ENCODE measurements at places on chromosomes 5 and 9.

GRCh38 chr9:92963831-92964606, 16.7 kb downstream of the FGD3 start:
- DNase-seq = no peak

DNA sequence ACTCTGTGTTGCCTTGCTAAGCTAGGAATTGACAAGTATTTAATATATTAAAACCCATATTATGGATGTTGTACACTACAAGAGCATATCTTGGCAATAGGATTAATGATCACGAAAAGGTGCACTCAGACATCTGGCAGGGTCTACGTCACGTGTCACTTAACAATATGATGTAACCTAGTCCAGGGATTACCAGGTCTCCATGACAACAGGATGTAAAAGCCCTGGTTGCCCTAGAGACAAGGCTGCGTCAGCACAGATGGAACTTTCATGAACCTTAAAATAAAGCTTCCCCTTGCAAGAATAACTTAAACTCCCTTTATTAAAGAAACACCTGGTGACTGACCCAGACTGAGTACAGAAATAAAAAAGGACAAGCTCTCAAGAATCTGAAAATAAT, 717.8 kb downstream of the CDH18 start:
- no peak for DNase-seq

DNA sequence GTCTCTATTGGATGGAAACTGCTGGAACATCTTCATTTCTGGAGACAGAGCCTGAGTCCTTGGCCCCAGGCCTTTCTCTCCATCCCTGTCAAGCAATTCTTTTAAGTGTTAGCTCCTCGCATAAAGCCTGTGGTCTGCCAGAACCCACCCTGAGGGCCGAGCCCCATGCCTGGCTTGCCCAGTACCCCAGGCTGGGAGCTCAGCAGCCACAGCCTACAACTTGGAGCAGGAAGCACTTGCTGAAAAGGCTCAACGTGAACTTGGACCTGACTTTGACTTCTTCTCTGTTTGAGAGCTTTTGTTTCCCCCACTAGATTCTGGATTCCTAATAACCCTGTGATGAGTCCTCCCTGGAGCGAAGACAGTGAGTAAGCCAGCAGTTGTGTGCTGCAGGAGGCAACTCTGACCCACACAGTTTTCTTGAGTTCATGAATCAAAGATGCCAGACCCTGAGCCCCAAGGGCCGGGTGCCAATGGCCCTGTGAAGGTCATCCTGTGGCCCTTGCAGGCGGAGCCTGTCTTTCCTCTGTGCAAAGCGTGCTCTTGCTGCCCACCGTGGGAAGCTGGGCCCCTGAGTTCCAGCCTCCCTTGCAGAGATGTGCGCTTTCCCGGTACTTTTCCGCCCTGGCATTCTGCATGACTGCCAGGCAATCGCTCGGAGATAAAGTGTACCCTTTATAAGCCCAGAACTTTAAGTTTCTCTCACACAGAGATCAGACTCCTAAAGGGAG, 64.3 kb upstream of the RUFY1 start:
- no peak for DNase-seq

DNA sequence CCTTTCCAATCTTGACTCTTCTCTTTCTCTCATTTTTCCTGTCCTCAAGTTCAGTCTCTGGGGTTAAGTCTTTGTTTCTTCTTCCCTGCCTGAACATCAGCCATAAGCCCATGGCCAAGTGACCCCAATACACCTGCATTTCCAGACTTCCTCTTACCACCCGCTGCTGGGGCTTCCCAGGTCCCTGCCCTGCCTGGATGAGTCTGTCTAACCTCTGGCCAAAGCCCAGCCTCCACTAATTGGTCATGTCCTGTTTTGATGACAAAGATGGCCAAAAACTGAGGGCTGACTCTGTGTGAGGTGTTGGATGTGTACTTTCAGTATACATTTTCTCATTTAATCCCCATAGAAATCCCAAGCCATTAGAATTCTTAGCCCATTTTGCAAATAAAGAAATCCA, 47.3 kb downstream of the SH3TC2 start:
- no peak for DNase-seq

DNA sequence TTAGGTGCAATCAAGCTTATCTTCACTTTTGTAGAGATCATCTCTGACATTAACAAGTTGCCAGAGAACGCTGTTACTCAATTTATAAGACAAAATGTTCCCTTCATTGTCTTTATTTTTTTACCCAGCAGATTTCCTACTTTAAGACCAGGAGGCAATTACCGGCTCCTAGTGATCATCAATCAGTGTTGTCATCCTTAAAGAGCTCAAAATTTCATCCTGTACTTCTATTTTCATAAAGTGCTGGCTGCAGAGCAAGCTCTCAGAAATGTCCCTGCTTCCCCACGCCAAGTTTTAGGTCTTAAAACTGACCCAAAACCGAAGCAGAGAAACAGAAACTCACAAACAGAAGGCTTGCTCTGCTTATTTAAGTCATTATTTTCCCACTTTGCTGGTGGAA, 82.9 kb downstream of the PJA2 start:
- no peak for DNase-seq

DNA sequence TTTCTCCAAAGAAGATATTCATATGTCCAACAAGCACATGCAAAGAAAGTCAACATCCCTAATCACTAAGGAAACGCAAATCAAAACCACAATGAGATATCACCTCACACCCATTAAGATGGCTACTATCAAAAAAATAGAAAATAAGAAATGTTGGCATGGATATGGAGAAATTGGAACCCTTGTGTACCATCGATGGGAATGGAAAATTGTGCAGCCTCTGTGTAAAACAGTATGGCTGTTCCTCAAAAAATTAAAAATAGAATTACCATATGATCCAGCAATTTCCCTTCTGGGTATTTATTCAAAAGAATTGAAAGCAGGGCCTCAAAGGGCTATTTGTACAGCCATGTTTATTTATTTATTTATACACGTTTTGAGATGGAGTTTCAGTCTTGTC, 43.0 kb upstream of the HRH2 start:
- DNase-seq = no peak

- no peak for DNase-seq
Observed at GRCh38 chr9:9612755-9613154, 1000.0 kb downstream of the PTPRD start.

DNA sequence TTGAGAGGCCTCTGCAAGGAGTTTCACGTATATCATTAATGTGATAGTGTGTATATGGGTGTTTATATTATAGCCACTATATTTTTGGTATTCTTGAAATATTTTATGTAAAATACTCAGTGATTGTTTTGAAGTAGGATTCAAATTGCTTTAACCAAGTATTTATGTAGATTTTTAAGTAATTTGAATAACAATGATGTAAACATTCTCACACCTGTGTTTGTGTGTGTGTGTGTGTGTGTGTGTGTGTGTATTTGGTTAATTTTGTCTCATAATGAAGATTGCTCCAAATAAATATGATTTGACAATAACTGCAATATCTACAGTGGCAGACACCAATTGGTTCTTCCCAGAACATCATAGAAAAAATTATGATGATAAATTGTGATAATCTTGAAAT, 293.4 kb downstream of the CD180 start:
- no peak for DNase-seq

DNA sequence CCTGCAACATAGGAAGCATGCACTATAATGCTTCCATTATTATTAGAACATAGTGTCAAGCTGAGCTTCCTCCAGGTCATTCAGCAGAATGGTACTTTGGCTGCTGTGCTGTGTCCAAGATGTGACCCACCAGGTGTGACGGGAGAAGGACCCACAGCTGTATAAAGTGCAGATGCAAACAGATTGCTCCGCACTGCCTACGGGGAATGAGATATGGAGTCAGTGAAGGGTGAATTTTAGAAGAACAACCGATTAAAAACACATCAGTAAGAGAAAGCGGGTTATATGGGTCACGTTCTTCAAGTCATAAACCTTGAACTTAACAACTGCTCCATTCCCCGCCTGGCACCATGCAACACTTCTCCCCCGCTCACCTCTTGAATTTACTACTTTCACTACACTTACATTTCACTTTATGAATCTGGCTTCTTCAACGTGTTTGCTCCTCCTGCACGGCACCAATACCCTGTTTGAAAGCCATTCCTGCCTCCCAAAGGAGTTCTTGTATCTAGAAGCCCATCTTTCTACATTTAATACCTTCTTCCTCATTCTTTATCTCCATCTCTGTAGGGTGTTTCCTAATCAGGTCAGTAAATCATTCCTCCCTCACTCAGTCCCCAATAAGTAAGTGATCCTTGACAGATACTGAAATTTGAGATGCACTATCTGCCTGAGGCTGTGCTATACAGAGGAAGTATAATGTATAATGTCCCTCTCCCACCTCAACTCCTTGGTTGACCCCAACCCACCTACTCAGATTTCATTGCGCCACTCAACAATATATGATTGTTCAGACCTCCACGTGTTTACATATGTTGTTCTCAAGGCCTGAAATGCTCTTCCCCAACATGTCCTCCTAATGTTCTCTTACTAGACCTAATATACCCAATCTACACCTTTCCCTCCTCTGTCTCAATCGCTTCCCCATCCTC, 25.9 kb downstream of the BRINP1 start:
- no peak for DNase-seq

DNA sequence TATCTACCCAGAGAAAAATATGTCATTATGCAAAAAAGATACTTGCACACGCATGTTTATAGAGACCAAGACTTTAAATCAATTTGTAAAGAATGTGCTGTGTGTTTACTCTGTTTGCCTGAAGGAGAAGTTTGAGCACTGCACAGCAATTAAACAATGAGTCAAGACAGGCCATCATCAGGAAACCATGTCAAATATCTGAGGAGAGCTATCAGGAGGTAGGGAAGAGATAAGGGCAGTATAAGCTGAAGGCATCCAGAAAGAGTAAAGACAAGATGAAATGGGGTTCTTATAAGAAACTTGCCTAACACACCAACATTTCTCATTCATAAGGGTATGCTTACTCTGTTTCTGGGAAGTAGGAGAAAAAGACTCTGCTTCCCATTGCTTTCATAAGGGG, 405.8 kb upstream of the PTGER4 start:
- no peak for DNase-seq

- no peak for DNase-seq
Observed at GRCh38 chr5:154770111-154770510, 14.9 kb downstream of the LARP1 start.

DNA sequence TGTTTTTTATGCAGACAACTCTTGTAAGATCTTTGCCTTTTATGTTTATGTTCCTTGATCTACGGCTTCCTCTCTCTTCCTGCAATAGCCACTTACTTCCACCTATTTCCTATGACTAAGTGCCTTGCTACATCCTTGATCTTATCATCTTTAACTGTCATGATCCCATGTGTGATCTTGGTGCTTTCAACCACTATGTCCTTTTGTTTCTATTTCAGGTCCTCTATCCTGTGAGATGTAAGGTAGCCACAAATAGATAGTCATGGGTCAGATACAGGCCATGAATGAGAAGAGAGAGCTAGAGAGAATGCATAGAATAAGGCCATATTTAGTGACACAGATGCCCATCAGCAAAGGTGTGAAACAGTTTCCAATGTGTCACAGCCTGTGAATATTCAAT, 243.6 kb upstream of the HAPLN1 start:
- DNase-seq = no peak

- DNase-seq = no peak
Observed at GRCh38 chr9:6910032-6910431, 152.3 kb downstream of the KDM4C start.

GRCh38 chr9:105883847-105884246, 189.5 kb downstream of the TMEM38B start:
- DNase-seq = no peak

DNA sequence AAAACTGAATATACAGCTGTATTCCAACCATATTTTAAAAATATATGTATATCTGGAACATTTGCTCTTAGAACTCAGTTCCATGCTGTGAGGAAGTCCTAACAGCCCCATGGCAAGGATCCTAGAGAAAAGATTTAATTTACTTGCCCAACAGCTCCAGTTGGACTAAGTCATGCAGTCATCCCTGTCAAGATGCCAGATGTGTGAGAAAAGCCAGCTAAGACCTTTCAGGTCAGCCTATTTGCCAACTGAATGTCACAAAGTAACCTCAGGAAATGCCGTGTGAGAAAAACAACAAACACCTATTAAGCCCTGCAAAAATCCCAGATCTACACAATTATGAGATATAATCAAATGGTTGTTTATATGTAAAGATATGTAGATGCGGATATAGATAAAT, 416.3 kb downstream of the NR2F1-AS1 start:
- peak; percentile 26 for DNase-seq

DNA sequence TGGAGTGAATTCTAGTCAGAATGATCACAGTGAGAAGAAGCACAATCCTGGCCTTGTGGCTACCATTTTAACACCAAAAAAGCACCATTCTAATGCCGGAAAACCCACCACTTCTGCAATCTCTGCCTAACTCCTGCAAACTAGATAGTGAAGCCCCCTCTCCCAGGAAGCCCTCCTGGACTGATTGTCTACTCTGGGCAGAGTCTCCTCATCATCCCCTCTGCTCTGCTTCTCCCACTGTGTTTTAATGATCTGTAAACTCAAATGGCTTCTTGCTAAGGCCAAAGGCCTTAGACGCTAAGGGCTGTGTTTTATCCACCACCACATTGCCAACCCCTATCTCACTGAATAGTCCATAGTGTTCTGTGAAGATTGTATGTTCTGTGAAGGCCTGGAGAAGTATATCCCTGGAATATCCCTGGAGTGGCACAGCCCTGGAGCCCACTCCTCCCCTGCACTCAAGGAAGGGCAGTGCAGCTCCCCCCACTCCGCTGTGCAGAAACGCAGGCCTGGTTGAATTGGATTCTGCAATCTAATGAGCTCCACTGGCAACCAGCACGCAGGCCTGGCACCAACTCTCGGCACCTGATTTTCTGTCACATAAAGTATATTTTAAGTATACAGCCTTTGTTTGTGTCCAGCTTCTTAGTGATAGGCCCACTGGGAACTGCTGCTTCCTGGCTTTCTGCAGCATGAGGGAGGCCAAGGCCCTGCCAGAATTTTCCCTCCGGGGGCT, 126.3 kb downstream of the ATPSCKMT start:
- DNase-seq = no peak

DNA sequence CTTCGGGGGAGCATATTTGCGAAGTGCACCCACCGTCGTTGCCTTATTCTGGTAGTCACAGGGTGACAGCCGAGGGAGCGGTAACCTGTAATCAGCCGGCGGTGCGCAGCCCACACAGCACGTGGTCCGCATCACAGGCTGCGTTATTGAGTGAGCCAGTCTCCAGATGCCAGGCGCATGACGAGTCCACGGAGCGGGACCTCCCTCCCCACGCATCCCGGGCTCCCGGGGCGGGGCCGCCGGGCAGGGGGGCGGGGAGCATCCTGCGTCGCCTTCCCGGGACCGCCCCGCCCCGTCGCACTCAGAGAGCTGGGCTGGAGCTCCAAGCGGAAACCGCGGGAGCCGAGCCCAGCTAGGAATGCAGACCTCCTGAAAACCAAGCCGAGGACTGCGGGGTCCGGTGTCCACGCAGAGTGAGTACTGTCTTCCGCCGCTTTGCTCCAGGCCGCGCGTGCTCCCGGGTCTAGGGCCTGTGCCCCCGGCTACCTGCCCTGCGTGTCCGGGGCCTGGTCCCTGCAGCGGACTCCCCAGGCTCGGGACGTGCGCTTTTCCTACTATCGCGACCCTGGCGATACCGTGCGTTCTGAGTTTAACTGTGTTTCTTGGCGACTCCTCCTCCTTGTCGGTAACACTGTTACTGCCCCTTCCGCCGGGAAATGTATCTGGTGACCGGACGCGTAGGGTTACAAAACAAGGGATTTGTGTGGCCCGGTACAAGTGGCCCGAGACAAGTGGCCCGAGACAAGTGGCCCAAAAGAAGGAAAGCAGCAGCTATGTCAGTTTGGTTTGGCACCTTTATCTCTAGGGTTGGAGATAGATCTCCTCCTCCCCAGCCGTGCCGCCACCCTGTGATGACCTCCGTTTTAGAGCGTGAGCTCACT, 40.6 kb downstream of the CAST start:
- peak; percentile 71 for DNase-seq

All from BJ (cell line).